ENCODE measurements at places on chromosomes 3 and 15.

GRCh38 chr3:14680716-14681115, 5.8 kb downstream of the C3orf20 start:
- no peaks in the 10 kb centered on the region for H3K4me1 ChIP-seq
- H3K4me3 ChIP-seq, result no peak overlapping the region
- no peak for DNase-seq
- H3K27me3 ChIP-seq, result peaks cover 12% of the 10 kb centered on the region
- H3K27ac ChIP-seq, result no peak overlapping the region

DNA sequence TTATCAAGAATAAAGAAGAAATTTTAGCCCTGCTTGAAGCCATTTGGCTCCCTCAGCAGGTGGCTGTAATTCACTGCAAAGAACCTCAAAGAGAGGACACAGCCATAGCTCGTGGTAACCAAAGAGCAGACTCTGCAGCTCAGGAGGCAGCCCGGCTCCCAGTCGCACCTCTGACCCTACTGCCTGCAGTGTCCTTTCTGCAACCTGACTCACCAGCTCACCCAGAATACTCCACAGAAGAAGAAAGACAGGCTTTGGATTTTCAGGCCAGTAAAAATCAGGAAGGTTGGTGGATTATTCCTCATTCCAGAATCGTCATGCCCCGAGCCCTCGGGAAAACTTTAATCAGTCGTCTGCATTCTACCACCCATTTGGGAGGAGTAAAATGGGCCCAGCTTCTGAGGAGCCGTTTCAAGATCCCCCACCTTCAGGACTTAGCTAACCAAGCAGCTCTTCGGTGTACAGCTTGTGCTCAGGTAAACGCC, 38.6 kb downstream of the ZBTB11 start:
- H3K36me3 ChIP-seq, result no peaks in the 10 kb centered on the region
- DNase-seq, result no peak
- H3K4me3 ChIP-seq, result no peak overlapping the region
- H3K27ac ChIP-seq, result no peak overlapping the region

GRCh38 chr3:142983318-142983717, 18.1 kb upstream of the U2SURP start:
- H3K27me3 ChIP-seq, result peaks cover 15% of the 10 kb centered on the region
- no peak for DNase-seq
- no peak overlapping the region for H3K27ac ChIP-seq

GRCh38 chr3:27680517-27681246, 41.4 kb downstream of the EOMES start:
- H3K27me3 ChIP-seq, result no peaks in the 10 kb centered on the region
- H3K36me3 ChIP-seq, result peaks cover 6% of the 10 kb centered on the region
- peak overlapping the region; percentile 59 for H3K4me3 ChIP-seq
- no peak for DNase-seq

- no peak overlapping the region for H3K4me3 ChIP-seq
- DNase-seq, result no peak
- no peak overlapping the region for H3K27ac ChIP-seq
- H3K36me3 ChIP-seq, result no peaks in the 10 kb centered on the region
- peaks cover 42% of the 10 kb centered on the region for H3K4me1 ChIP-seq
Measured at GRCh38 chr3:110816008-110816407, 255.6 kb upstream of the NECTIN3 start.

GRCh38 chr15:64792282-64792681, 16.9 kb upstream of the RBPMS2 start:
- no peaks in the 10 kb centered on the region for H3K27me3 ChIP-seq
- no peak for DNase-seq
- H3K4me1 ChIP-seq, result no peaks in the 10 kb centered on the region

- DNase-seq, result peak; percentile 45
- no peak overlapping the region for H3K4me3 ChIP-seq
Measured at GRCh38 chr15:67998599-67999133, 55.4 kb upstream of the PIAS1 start.

DNA sequence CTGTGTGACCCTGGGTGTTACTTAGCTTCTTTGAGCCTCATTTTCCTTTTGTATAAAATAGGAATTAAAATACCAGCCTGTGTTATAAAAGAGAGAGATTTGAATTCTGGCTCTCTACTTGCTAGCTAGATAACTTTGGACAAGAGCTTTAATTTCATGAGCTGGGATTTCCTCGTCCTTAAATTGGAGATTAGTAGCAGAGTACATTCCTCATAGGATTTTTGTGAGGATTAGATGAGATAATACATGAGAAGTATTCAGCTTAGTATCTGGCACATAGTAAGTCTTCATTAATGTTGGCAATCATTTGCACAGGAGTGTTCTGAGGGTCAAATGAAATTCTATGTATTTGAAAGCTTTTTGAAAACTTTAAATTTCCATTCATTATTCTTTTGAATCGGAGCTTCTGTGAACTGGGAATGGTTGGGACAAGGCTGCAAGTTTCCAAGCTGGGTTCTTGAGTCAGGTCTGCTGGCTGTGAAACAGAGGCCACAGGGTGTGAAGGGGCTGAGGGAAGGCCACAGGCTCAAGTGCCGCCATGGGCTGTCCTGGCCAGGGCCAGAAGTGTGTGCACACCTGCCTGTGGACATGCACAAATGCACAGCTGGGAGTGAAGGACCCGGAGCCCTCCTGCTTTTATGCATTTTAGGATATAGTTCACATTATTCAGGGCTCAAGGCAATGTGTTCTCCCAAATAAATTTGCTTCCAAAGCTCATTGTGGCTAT, 17.2 kb downstream of the ALPK3 start:
- peaks cover 3% of the 10 kb centered on the region for H3K36me3 ChIP-seq
- no peak overlapping the region for H3K4me3 ChIP-seq
- no peak overlapping the region for H3K27ac ChIP-seq
- peaks cover 24% of the 10 kb centered on the region for H3K27me3 ChIP-seq
- DNase-seq, result no peak

DNA sequence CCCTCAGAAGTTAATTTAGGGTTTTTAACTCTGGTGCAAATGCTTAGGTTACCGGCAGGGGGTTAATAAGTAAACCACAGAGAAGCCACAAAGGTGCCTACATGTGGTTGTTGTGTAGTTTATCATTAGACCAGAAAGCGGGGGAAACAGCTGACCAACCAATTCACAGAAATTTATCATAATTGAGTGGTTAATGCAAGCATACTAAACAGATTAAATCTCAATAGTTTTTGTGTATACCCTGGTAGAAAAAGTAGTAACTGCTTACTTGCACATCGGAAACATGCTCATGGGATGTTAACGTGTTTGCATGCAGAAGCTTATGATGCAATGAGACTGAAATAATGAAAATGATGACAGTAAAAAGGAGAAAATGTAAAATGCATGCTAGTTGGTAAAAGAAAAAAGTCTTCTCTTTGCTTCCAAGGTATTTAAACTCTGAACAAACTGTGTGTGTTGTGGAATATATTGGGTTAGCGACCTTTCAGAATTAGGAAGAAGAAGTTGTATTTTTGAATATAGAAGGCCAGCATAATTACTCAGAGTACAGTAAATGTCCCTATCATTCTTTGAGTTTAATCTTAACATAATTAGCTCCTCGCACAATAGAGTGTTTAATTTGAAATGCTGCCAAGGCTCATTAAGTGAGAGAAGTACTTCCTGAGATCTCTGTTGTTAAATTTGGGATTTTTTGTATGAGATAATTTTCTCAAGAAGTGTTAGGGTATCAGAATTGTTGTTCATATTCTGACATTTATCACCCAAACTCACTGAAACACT, 316.2 kb downstream of the PTPRG start:
- H3K27me3 ChIP-seq, result no peaks in the 10 kb centered on the region
- DNase-seq, result peak; percentile 1
- no peaks in the 10 kb centered on the region for H3K4me1 ChIP-seq
- H3K36me3 ChIP-seq, result no peaks in the 10 kb centered on the region
- H3K27ac ChIP-seq, result no peak overlapping the region

DNA sequence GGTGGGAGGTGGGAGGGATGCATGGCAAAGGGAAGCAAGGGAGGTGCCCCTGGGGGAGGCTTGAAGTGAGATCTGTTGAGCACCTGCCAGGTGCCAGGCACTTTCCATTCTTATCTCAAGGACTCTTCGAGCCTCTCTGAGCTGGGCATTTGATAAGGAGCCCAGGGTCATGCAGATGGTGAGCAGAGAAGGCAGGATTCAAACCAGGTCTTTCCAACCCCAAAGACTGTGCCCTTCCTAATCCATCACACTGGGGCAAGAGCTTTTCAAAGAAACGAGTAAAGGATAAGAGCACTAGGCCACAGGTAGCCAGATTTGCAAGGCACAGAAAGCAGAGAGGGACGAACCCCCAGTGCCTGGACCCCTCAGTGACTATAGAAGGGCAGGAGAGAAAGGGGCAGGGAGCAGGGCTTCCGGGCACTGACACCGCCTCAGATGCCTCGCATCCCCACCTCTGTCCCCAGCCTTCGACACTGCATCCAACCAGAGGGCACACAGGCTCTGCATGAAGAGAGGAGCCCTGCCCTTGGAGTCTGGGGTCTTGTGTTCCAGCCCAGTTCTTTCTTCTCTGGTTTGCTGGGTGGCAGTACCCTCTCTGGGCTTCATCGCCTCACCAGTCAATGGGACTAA, 21.0 kb downstream of the IGDCC4 start:
- no peak overlapping the region for H3K4me3 ChIP-seq
- H3K27me3 ChIP-seq, result peaks cover 66% of the 10 kb centered on the region

DNA sequence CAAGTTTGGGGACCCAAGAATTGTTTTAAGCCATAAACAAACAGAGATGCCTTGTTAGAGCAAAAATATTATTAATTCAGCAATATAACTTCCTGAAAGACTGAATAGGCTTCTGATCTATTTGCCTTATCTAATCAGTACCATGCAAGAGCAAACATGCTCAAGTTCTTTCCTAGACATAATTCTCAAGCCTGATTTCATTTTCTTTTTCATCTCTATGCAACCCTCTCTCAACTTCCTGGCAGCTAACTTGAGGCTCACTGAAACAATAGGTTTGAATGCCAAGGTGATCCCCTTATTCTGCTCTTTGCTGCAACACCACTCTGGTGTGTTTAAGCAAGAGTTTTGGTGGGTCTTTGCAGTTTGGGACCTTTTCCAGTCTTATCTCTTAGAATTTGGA, 230.9 kb upstream of the CD96 start:
- H3K4me3 ChIP-seq, result no peak overlapping the region
- H3K36me3 ChIP-seq, result no peaks in the 10 kb centered on the region
- H3K4me1 ChIP-seq, result peaks cover 17% of the 10 kb centered on the region

- no peak for DNase-seq
- H3K4me1 ChIP-seq, result no peaks in the 10 kb centered on the region
- no peak overlapping the region for H3K4me3 ChIP-seq
Measured at GRCh38 chr3:78670094-78670493, 1097.7 kb downstream of the ROBO1 start.

GRCh38 chr3:128844502-128844901, 34.9 kb upstream of the ACAD9 start:
- no peak overlapping the region for H3K27ac ChIP-seq
- no peak for DNase-seq
- peaks cover 38% of the 10 kb centered on the region for H3K27me3 ChIP-seq

DNA sequence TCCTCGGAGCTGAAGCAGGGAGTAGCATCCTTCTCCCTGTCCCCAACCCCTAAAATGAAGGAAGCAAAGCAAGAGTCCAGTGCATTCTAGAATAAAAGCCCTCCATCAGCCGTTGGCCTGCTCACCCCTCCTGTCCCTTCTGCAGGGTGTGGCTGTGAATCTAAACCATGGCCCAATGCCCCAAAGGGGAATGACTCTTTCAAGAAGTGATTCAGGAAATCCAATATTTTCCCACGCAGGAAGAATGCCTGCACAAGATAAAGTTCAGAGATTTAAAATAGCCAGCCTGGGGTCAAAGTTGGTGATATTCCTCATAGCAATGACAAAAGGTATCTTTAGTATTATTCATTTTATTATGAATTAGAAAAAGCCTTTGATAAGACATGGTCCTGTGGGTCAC, 38.5 kb downstream of the SLCO2A1 start:
- H3K27ac ChIP-seq, result no peak overlapping the region
- H3K4me1 ChIP-seq, result peaks cover 26% of the 10 kb centered on the region
- H3K36me3 ChIP-seq, result no peaks in the 10 kb centered on the region

GRCh38 chr15:96887730-96888129, 557.2 kb downstream of the NR2F2 start:
- H3K36me3 ChIP-seq, result peaks cover 22% of the 10 kb centered on the region
- no peak for DNase-seq
- H3K27me3 ChIP-seq, result no peaks in the 10 kb centered on the region
- H3K27ac ChIP-seq, result peak overlapping the region; percentile 84
- H3K4me3 ChIP-seq, result no peak overlapping the region
- peaks cover 25% of the 10 kb centered on the region for H3K4me1 ChIP-seq

DNA sequence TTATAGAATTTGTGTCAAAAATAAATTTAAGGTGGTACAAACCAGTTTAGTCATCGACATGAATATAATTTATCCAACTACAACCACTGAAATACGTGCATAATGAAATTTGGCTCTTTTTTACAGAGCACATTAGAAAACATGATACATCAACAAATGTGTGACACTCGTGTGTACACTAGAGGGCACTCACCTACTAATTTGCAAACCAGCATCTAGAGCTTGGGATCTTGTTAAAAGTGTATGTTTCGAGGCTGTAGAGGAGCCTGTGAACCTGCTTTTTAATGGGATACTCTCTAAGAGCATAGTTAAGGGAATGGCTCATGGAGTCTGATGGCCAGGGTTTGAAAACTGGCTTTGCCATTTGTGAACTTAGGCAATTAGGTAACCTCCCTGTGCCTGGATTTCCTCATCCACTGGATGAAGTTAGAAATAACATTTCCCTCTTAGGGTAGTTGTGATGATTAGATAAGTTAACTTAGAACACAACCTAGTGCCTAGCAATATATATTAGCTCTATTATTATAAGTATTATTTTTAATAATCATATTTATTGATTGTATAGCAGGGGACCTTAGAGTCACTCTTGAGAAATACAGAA, 8.8 kb upstream of the CPOX start:
- no peaks in the 10 kb centered on the region for H3K4me1 ChIP-seq
- H3K27ac ChIP-seq, result no peak overlapping the region
- peak; percentile 33 for DNase-seq
- no peak overlapping the region for H3K4me3 ChIP-seq
- H3K27me3 ChIP-seq, result no peaks in the 10 kb centered on the region

GRCh38 chr3:58737644-58738043, 71.1 kb upstream of the FAM3D start:
- no peak for DNase-seq
- no peak overlapping the region for H3K27ac ChIP-seq

DNA sequence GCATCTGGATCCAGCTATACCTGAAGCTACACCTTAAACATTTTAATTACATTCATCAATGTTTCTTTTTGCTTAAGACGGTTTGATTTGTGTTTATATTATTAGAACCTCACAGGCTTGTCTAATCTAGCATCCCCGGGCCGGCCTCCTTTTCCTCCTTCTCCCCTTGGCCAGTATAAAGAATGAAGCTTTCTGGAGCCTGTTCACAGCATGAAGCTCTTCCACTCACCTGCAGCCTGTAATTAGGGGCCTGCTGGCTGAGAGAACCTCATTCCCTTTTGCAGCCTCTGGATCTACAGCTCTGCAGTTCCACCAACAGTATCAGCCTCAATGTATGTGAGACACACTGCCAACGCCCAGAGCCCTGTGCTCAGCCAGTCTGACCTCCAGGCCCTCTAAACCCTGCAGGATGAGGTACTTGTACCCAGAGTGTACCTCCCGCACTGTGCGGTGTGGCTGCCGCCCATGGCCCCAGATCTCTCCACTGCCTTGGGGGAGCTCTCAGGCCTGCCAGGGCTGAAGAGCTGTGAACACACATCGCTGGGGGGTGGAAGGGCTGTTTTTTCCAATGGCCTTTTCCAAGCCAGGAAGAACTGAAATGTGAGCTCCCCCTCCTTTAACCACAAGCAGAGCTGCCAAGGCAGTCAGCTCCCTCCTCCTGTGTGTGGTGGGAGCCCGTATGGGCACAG, 114.7 kb upstream of the ALDH1A3 start:
- H3K27ac ChIP-seq, result no peak overlapping the region
- no peak overlapping the region for H3K4me3 ChIP-seq
- no peaks in the 10 kb centered on the region for H3K27me3 ChIP-seq
